Osteoblast (primary cell): ENCODE measurements at places on chromosomes 16 and 17. TPM values are rescaled to one million over a fixed set of nuclear protein-coding genes. Genes with fewer than 3 reads are reported as not detected.
A peak's percentile ranks its signal among the peaks of the same experiment; 100 is the strongest.

MFAP4 gene
- total RNA-seq, result 3.6 and 3.8 TPM in 2 replicates

ACSM2A gene
- not detected in 2 replicates for total RNA-seq

RPGRIP1L gene
- total RNA-seq, result 14.1 TPM in 2 replicates

SPN gene
- under 0.01 TPM in 1 of 2 replicates, not detected in the other for total RNA-seq

SLC6A2 gene
- not detected in 2 replicates for total RNA-seq

NPIPA8 gene
- total RNA-seq, result not detected in 2 replicates

KRT31 gene
- total RNA-seq, result not detected in 2 replicates

USP43 gene
- total RNA-seq, result under 0.01 and 0.36 TPM in 2 replicates

FBXW10 gene
- total RNA-seq, result under 0.01 TPM in 1 of 2 replicates, not detected in the other

DNA sequence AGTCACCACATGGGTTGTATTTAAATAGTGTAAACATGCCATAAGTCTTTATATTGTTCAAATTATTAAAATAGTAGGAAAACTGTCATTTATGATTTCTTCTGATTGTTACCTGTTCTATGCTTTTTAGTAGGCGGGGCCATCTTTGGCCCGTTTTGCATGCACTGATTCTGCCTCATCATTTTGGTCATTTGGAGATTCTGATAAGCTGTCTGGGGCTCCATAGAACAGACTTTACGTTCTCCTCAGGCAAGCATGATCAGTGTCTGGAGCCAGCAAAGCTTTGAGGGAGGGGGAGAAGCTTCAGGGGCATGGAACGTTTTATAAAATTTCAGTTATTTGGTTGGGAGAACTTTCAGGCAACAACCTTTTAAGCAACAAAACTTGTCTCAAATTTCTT, 8.8 kb downstream of the NDEL1 start:
- DNase-seq, result no peak

GRCh38 chr16:55453909-55454308, 25.1 kb upstream of the MMP2 start:
- no peak for DNase-seq

DNA sequence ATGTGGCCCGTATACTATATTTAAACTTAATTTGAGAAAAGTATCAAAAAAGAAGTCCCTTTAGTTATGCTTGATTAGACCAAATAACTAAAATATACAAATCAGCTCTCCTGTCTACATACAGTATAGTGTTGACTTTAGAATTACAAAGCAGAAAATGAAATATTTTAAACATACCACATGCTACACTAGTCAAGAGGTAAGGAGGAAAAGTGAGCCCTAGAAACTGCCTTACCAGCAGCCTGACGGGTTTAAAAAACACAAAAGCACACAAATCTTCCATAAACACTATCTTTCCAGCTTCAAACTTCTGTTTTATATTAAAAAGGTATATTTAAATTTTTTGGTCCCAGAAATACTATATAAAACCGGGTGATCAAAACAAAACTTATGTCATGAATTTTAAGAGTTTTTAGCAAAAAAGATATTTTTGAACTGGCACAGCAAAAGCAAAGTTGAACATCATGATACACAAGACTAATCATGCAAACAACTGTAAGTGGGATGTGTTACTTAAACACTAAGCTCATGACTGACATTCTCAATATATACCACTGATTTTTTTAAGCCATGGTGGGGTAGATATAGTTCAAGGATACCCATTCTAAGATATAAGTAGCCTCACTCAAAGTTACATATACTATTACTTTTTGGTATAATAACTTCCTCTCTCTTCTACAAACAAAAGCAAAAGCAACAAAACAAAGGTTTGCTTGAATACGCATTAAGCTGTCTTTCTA, 11.8 kb downstream of the KLHL10 start:
- DNase-seq, result no peak

DNA sequence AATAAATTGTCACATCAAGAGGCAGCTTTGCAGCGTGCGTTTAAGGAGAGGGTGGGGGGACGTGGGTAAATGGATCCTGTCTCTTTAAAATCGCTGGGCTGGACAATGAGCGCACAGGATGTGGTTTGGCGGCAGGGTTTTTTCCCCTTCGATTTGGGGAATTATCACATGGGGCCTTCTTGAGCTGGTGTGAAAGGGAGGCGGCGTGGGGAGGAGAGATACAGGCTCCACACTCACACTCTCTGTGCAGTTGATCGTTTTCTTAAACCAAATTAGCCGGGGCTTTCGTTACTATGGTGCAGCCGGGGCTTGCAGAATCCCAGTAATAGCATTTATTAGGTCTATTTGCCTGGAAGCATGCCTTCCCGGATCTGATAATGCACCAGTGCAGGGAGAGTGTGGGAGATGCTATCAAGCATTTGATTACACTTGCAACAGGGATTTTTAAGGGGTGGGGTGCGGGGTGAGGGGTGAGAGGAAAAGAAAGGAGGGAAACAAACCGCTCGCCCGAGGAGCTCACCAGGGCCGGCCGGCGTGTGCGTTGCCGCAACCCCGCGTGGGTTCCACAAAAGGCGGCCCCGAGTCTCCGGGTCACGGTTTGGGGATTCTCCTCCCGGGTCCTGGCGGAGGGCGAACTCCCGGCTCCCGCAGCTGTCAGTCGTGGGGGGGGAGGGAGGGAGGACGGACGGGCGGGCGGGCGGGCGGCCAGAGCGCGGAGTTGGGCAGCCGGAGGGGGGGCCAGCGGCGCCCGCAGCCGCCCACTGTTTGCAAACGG, 58.8 kb upstream of the GSE1 start:
- peak; percentile 100 for DNase-seq

DNA sequence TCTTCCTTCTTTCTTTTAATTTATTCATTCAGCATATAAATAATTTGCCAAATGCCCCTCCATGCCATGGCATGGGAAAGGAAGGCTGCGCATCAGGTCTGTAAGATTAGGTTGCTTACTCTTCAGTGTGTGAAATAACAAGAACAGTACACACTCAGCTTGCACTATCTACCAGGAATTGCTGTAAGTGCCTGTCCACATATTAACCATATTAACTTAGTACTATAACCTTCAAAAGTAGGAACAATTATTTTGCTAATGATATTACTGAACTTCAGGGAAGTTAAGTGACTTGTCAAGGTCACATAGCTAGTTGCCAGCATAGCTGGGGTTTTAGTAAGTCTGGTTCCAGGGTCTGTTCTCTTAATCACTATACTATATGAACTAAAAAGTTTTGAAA, 89.2 kb upstream of the PMFBP1 start:
- no peak for DNase-seq

- DNase-seq, result no peak
Observed at GRCh38 chr17:14044702-14045101, 24.6 kb upstream of the COX10 start.

- no peak for DNase-seq
Observed at GRCh38 chr17:76643553-76644148, at the start of gene ST6GALNAC1. Gene ST6GALNAC1 (minus strand): TSS chr17:76643757. CDS start chr17:76643638, 119 bp downstream.

GRCh38 chr17:63944736-63945499, 12.8 kb upstream of the CD79B start:
- no peak for DNase-seq

GRCh38 chr17:18015593-18015992, 23.4 kb downstream of the ATPAF2 start:
- DNase-seq, result peak; percentile 43

GRCh38 chr16:56779906-56780305, 50.0 kb downstream of the NUP93 start:
- DNase-seq, result no peak

DNA sequence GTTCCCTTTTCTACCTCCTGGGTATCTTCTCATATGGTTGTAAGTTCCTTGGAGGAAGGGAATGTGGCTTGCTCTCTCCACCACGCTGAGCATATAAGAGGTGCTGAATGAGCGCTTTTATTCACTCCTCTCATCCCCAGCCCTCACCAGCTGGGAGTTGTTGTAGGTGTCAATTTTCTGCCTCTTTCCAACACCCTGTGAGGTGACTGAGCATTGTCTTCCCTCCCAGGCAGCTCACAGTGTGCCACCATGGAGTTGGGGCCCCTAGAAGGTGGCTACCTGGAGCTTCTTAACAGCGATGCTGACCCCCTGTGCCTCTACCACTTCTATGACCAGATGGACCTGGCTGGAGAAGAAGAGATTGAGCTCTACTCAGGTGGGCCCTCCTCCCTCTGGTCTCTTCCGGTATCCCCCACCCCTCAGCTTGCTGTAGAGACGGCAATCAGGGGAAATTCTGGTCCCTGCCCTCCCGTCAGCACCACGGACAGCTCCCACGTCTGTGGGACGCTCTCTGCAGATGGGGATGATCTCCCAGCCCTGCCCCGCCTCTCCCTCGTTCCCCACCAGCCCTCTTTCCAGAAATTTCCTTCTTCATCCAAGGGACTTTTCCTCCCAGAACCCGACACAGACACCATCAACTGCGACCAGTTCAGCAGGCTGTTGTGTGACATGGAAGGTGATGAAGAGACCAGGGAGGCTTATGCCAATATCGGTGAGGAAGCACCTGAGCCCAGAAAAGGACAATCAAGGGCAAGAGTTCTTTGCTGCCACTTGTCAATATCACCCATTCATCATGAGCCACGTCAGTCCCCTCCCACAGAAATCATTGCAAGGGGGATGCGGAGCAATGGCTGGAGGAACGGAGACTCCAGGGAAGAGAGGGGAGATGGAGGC, 18.3 kb downstream of the CIITA start:
- DNase-seq, result peak; percentile 80

- peak; percentile 99 for DNase-seq
Observed at GRCh38 chr16:96935-97381, 18.9 kb downstream of the MPG start.

DNA sequence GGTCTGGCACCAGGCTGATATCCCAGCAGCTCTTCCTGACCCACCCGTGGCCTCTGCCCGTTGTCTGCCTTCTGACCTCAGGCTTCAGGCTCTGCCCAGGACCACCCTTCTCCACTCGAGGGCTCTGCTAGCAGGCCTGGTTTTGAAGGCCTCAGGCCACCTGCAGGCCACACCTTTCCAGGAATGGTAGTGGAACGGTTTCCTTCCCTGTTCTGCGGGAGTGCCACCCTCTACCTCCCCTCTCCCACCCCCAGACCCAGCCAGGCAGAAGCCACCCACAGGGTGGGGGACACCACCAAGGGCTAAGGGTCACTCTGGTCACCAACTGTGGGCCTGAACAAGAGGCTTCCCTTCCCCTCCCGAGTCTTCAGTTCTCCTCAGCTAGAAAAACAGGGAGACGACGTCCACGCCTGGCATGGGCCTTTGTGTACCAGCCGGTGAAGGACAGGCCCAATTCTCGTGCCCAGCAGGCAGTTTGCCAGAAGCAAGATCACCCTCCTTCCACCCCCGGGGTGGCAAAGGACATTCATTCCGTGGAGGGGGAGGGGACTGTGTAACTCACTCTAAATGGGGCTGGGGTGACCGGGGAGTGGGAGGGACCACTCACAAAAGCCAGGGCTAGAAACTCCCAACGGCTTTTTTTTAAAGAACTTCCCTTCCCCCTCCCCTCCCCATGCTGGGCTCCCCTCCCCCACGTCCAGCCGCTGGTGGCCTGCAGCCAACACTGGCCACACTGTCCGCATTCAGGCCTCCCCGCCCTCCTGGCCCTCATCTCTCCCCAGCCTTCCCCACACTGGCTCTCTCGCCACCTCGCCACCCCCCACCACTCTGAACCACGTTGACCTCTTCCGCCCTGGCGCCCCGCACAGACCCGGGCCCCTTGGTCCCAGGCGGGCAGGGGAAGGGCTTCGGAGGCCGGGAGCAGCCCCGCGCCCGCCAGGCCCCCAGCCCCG, 7.7 kb downstream of the CBX4 start:
- DNase-seq, result peak; percentile 97

GRCh38 chr17:2057760-2058585, 3.1 kb downstream of the HIC1 start:
- DNase-seq, result peak; percentile 80

DNA sequence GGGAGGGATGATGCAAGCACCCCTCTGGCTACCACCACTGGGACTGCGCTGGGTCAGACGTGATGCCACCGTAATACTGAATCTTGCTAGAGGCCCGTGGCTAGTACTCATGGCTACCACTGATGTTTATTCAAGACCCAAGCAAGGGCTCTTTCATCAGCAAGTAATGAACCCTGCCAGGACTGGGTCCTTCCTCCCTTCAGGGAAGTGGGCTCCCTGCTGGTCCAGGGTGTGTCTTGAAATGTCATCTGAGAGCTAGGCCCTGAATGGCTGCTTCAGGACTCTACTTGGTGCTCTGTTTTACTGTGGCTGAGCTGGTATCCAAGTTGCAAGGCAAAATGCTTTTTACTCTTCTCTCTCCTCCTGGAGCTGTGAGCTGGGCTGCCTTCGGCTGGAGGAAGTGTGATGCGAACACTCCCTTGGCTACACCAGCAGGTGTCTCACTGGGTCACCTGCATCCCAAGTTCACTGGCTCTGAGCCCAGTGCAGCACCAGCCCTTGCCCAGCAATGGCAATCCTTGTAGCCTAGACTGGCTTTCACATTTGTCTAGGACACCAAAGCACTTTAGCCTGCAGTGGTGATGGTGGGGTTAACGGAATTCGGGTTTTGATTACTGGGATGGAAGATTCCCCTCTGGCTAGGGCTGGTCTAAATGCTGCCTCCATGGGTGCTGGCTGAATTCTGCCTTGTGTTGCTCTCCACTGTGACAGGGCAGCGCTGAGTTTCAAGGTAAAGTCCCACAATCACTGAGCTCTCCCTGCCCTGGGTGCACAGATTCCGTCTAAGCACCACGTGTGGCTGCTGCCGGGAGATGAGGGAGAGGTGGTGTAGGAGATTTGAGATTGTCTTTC, 98.6 kb downstream of the USP22 start:
- DNase-seq, result no peak

DNA sequence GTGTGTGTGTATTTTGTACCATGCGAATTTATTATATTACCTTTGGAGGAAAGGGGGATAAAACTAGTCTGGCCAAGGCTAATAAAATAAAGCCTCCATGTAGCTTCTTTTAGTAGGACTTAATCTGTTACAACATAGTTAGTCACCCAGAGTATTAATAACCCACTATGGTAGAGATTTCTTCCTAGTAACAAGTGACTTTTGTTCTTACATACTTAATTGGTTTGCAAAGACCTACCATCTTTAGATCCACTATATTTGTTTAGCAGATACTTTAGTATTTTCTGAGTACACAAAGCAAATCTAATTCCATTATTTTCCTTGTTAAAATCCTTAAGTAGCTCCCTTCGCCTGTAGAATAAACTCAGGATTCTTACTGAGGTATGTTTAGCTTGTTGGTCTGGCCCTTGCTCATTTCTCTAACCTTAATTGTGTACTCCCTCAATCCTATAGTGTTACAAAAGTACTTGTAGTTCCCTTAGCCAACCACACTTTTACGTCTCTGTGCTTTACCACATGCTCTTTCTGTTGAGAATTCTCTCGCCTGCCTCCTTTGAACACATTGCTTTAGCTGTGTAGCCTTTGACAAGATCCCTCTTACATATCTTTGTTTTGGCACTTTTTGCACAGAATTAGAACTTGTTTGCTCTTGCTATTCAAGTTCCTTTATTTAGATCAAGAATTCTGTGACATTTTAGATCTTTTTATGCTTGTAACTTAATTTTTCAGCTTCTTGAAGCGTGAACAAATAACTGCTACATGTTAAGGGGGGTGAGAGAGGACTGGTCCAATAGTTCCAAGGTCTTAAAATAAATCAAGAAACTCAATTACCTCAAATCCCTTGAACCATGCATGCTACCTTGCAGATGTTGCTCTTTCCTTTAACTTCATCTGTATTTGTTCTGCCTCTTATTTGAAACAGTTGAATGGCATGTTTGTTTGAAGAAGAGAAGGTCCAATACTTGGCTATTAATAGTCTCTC, 23.8 kb downstream of the CLTC start:
- peak; percentile 81 for DNase-seq
